ENCODE measurements at places on chromosomes 6 and 20. TPM values are rescaled to one million over a fixed set of nuclear protein-coding genes. Genes with fewer than 3 reads are reported as not detected.
A peak's percentile ranks its signal among the peaks of the same experiment; 100 is the strongest.

- DNase-seq: no peak
Measured at GRCh38 chr6:10901770-10902169, 14.9 kb downstream of the SYCP2L start.

DNA sequence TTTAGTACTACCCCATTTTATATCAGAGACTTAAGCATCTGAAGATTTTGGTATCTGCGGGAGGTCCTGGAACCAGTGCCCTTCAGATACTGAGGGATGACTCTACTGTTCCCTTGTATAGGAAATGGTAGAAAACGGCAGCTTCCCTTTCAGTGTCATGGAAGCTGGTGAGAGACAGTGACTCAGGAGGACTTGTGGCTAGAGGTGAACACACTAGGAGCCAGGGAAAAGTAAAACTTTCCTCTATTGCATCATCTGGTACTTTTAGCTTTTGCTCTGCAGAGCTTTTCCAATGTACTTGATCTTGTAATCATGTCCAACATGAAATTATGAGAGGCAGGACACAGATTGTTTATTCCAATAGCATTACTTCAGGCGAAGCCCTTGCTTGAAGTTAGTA, 45.0 kb downstream of the RNF144B start:
- peak; percentile 89 for DNase-seq

DNA sequence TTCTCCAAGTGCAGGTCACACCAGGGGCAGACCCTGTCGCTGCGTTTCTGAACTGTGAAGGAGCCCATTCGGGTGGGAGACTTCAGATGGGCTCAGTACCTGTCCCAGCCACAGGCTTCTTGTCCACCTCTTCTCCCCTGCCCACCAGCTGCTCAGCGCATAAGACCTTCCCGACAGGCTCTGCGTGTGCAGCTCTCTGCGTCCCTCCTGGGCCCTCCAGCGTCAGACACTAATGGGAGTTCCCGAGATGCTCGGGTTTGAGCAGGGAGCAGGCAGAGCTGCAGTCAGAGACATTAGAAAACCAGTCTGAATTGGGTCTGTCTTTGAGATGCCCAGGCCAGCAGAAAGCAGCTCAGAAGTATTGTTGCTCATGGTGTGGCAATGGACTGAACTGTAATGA, 50.4 kb downstream of the TCP11 start:
- no peak for DNase-seq

Gene JAG1
- 19.4 TPM for total RNA-seq

GRCh38 chr20:59120491-59120890, 43.1 kb upstream of the ZNF831 start:
- no peak for DNase-seq

- DNase-seq: no peak
Measured at GRCh38 chr6:107970255-107970654, 12.2 kb upstream of the SEC63 start.

GRCh38 chr20:14223806-14224205, 113.6 kb downstream of the FLRT3 start:
- DNase-seq: no peak

Gene SLC22A1
- not detected for total RNA-seq

Gene AGPAT4
- total RNA-seq: 3.8 TPM

- no peak for DNase-seq
Measured at GRCh38 chr6:51640021-51640420, 447.4 kb downstream of the PKHD1 start.

DNA sequence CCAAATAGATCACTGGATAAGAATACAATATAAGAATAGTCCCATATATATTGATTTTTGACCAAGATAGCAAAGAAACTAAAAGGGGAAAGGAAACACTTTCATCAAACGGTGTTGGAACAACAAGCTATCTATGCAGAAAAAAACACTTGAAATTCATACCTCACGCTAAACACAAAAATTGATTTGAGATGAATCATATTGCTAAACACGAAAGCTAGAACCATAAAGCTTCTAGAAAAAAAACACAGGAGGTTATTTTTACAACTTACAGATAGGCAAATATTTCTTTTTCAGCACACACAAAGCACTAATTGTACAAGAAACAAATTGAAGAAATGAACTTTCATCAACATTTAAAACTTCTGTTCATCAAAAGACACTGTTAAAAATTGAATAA, 36.7 kb upstream of the TMEM14A start:
- DNase-seq: peak; percentile 49

DNA sequence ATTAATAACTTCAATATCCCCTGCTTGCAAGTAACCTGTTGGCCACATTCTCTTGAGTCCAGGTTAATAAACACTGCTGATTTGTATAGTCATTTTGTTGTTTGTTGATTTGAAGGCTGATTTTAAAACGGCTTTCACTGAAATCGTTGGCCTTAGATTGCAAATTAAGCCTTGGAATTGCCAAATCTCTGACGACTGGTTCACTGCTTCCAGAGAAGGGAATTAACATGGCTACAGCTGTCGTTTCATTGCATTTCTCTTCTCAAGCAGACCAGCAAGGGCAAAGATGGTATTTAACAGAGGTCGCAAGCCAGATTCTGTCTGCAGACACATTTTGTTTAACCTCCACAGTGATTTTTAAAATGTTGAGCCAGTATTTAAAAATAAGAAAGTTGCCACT, 470.9 kb downstream of the TFAP2A start:
- DNase-seq: no peak

- DNase-seq: no peak
Measured at GRCh38 chr6:67642582-67642981, 992.5 kb upstream of the ADGRB3 start.

GRCh38 chr6:143498428-143498827, 13.1 kb downstream of the FUCA2 start:
- no peak for DNase-seq

Gene WFDC13
- total RNA-seq: not detected

DNA sequence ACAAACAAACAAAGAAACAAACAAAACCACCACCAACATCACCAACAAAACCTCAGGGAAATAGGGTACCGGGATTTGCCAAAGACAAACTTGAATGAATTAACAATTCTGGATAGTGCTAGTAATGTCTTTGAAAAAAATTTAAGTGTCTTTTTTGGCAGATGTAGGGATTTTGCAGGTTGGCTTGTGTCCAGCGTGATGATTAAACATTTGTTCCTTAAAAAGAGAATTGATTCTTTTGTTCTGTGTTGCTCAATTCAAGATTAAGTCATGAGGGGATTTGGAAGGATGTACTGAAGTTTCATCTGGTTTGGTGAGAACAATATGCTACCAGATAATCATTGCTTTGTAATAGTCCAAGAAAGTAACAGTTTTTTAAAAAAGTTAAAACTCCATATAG, 125.1 kb upstream of the HS3ST5 start:
- no peak for DNase-seq

DNA sequence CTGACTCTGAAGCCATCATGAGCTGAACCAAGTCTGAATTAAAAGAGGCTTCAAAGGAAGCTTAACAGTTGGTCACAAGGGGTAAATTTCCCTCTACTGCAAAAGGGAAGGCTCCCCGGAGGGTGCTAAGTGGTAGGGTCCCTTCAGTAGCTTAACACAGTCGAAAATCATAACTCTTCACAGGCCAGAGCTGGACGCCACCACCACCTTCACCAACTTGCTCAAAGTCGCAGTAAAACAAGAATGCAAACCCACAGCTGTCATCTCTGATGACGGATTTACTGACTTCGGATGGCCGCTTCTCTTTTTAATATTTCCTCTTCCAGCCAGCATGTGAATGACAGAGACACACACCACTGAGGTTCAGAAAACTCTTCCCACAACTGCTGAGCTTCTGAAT, 144.7 kb upstream of the FBXL4 start:
- DNase-seq: no peak

DNA sequence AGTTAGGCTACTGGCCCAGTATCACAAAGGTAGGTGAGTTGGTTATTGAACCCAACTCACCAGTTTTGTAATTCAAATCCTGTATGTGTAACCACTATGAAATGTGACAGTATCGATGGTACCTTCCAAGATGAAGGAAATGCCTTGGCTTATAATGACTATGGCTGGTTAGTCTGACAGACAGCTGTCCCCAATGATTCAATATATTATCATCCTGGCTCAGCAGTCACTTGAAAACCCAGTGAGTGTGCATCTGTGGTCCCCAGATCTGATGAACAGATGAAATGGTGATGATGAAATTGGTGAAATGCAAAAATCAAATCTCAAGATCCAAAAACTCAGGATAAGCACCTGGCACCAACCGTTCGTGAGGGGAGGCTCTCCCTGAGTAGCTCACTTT, 54.8 kb downstream of the TNFRSF21 start:
- DNase-seq: no peak

Gene PRRT1
- total RNA-seq: not detected

DNA sequence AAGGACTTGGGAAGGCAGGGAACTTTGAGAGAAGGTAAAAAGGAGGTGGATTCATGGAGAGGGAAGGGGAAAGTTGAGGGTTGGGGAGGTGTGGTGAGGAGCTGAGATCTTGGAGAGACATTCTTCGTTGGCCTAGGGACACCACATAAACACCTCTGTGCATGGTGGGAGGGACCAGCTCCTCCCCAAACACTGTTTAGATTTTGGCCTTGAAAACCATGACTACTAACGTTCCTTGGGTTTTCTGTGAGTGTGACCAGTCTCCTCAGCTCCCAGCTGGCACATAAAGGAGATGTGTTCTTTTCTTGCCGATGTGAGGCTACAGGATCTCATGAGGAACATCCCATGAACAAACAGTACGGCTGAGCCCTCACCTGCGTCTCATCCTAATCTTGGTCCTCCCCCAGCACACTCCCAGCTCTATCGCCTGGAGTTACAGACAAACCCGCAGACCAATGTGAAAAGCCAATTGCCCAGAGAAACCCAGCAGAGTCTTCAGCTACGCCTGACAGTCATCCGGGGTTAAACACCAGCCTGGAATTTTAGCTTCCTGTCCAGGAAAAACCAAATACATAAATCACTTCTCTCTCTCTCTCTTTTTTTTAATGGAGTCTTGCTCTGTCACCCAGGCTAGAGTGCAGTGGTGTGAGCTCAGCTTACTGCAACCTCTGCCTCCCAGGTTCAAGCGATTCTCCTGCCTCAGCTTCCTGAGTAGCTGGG, 22.0 kb upstream of the DDR1 start:
- DNase-seq: no peak

Gene CUL9
- 7.7 TPM for total RNA-seq

Gene PPP1R14C
- total RNA-seq: not detected

DNA sequence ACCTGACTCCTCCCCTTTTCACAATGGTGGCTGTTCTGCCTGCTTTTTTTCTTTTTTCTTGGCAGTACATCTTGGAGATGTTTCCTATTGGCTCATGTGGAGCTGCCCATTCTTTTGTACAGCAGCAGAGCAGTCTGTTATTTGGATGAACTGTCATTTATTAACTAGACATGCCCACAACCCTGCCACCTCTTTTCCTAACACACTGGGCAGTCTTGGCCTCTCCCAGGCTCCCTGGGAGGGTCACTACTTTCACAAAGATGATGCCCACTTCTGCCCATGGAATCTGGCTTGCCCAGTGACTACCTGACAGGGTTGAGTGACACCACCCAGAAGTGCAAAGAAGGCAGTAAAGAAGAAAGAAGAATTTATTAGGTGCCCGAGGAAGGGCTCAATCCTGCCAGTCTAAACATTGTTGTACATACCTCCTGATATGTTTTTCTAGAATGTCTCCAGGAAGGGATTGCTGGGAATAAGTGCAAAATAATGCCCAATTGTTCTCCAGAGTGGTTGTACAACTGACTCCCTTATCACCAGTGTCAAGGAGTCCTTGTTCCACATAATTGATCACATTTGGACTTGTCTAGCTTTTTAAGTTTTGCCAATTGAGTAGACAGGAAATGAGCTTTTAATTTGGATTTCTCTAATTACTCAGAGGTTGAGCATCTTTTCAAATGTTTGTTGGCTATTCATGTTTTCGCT, 19.7 kb upstream of the SCRT2 start:
- no peak for DNase-seq

Gene DUSP15
- not detected for total RNA-seq

Gene SLC13A3
- total RNA-seq: 2.5 TPM

Gene ZSCAN23
- 5.3 TPM for total RNA-seq

- no peak for DNase-seq
Measured at GRCh38 chr20:30513050-30513628, 744.3 kb upstream of the DEFB115 start.

DNA sequence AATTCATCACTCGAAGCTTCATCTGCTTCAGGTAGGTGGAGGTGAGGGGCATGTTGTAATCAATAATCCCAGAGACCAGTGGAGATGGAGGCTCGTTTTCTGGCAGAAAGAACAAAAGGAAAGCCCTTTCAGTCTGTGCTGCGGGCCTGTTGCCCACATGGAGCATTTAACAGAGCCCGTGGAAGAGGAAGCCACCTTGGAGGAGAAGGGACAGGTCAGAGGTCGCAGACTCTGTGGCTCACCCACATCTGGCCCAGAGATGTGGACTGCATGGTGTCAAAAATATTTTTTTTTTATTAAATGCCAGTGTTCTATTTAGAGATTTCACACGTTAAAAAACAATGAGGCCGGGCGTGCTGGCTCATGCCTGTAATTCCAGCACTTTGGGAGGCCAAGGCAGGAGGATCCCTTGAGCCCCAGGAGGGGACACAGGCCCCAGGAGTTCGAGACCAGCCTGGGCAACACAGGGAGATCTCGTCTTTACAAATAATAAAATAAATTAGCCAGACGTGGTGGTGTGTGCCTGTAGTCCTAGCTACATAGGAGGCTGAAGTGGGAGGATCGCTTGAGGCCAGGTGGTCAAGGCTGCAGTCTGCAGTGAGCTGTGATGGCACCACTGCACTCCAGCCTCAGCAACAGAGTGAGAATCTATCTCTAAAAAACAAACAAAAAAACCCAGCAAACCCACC, 73.6 kb downstream of the NOL4L start:
- DNase-seq: no peak

Gene SMPDL3A
- total RNA-seq: 9.7 TPM

GRCh38 chr6:129709196-129709768, 695 bp downstream of the ARHGAP18 start:
- peak; percentile 58 for DNase-seq

DNA sequence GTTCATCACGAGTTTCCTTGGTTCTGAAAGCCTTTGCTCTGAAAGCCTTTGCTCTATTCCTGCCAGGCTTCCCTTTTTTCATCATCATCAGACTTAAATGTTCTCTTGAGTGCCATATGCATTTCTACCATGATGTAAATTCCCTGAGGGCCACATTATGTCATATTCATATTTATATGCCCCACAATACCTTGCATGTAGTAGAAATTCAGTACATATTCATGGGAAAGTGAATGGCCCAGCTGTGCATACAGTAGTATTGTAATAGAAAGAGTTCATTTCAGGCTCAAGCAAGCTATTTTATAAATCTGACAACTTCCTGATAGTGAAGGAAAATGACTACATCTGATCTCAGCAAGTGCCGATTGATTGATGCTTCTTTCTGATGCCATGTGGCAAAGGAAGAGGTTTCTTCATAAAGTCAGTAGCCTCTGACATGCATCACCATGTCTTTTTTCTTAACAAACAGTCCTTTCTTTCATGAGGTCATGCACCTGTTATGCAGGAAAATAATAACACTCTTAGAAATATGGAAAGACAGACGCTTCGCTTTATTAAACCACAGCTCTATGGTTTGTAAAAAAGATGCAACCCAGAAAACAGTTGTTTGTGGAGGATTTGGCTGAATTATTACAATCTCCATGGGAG, 308.7 kb downstream of the SAMD5 start:
- no peak for DNase-seq
